Naive thymus-derived CD4-positive, alpha-beta T cell (primary cell): ENCODE measurements at places on chromosomes 11 and 22.
A peak's percentile ranks its signal among the peaks of the same experiment; 100 is the strongest.

- no peak overlapping the region for H3K4me3 ChIP-seq
- H3K36me3 ChIP-seq, result no peaks in the 10 kb centered on the region
Measured at GRCh38 chr11:15821451-15821850, 534.9 kb downstream of the SOX6 start.

- H3K4me1 ChIP-seq, result peaks cover 4% of the 10 kb centered on the region
- H3K36me3 ChIP-seq, result no peaks in the 10 kb centered on the region
- no peak overlapping the region for H3K4me3 ChIP-seq
- no peak for DNase-seq
- no peaks in the 10 kb centered on the region for H3K27me3 ChIP-seq
Measured at GRCh38 chr22:45273452-45274075, 11.2 kb upstream of the UPK3A start.

DNA sequence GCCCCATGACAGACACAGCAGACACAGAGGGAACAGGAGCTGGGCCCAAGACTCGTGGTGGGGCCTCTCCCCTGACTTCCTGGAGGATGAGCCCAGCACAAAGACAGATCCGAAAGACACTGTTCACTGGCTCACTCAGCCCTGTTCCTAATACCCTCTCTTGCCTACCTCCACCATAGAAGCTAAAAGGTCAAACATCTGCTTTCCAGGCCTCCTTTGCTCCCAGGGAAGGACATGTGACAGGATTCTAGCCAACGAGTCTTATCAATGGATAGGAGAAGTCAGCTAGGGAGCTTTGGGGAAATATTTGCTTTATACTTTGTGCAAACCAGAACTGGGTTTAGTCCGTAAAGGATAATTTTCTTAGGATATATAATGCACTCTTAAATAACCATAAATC, 8.4 kb upstream of the CLMP start:
- H3K36me3 ChIP-seq, result no peaks in the 10 kb centered on the region
- no peak overlapping the region for H3K27ac ChIP-seq
- no peak overlapping the region for H3K4me3 ChIP-seq
- H3K4me1 ChIP-seq, result no peaks in the 10 kb centered on the region

- no peaks in the 10 kb centered on the region for H3K36me3 ChIP-seq
- H3K4me3 ChIP-seq, result no peak overlapping the region
Measured at GRCh38 chr11:74546752-74547151, 45.6 kb upstream of the POLD3 start.

DNA sequence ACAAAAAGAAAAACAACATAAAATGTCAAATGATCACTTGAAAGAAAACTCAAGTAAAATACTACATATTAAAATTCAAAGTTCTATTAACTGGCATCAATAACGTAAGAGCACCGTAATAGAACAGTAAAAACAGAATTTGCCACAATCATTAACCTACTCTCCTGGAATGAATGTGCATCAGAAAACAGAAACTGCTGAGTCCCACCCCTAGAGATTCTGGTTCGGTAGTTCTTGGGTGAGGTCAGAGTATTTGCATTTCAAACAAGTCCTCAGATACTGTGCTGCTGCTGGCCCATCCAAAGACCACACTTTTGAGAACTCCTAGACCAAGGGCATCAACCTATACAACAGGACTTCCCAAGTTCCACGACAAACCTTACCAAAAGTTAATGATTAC, 23.5 kb downstream of the PITPNB start:
- DNase-seq, result no peak
- peaks cover 5% of the 10 kb centered on the region for H3K36me3 ChIP-seq
- H3K4me3 ChIP-seq, result no peak overlapping the region

- DNase-seq, result no peak
- H3K4me1 ChIP-seq, result peaks cover 18% of the 10 kb centered on the region
- peaks cover 25% of the 10 kb centered on the region for H3K36me3 ChIP-seq
- no peak overlapping the region for H3K27ac ChIP-seq
- H3K4me3 ChIP-seq, result no peak overlapping the region
- H3K27me3 ChIP-seq, result no peaks in the 10 kb centered on the region
Measured at GRCh38 chr22:36234213-36234612, 5.1 kb downstream of the APOL2 start.

DNA sequence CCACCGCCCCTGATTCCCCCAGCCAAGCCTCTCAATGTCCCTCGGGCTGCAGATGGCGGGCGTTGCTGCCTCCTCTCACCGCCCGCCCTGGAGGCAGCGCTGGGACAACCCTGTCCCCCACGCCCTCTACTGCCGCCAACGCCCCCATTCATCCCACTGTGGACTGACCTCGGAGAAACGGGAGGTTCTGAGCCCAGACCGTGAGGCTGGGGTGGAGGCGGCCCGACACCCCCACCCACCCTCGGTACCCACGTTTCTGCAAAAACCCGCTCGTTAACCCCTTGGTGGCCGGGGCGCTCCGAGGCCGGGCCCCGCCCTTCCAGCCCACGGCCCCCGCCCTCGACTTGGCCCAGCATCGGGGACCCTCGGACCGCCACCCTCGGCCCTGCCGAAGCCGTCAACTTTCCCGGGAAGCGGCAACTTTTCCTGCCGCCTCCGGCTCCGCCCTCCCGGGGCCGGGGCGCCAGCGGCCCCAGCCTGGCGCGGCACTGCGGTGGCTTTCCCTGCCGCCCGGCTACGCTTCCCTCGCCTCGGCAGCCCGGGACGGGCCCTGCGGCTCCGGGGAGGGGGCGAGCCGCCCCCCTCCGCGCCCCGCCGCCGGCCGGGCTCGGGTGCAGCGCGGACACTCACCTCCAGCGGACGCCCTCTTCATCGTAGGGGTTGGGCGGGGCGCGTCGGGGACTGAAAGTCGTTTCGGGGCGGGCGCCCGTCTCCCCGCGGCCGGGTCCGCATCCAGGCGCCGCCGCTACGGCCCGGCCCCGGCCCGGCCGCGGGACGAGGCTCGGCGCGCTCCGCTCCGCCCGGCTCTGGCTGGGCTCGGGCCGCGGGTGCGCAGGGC, 458 bp downstream of the RTN4R start:
- no peaks in the 10 kb centered on the region for H3K36me3 ChIP-seq
- H3K27me3 ChIP-seq, result no peaks in the 10 kb centered on the region
- no peak overlapping the region for H3K27ac ChIP-seq
- H3K4me3 ChIP-seq, result no peak overlapping the region

DNA sequence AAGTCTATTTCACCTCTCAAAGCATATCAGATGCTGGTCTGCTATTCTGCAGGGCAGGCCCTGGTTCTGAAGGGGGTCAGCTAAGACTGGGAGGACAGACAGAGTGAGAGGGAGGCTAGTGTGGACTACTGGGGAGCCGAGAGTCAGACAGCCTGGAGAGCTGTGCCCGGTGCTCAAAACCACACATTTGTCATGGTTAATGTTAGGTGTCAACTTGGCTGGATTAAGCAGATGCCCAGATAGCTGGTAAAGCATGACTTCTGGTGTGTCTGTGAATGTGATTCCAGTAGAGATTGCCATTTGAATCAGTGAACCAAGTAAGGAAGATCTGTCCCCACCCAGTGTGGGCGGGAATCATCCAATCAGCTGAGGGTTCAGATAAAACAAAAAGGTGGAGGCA, 102.6 kb downstream of the SNX19 start:
- H3K4me3 ChIP-seq, result no peak overlapping the region
- H3K4me1 ChIP-seq, result no peaks in the 10 kb centered on the region
- no peaks in the 10 kb centered on the region for H3K27me3 ChIP-seq
- DNase-seq, result no peak
- H3K36me3 ChIP-seq, result no peaks in the 10 kb centered on the region
- H3K27ac ChIP-seq, result no peak overlapping the region

DNA sequence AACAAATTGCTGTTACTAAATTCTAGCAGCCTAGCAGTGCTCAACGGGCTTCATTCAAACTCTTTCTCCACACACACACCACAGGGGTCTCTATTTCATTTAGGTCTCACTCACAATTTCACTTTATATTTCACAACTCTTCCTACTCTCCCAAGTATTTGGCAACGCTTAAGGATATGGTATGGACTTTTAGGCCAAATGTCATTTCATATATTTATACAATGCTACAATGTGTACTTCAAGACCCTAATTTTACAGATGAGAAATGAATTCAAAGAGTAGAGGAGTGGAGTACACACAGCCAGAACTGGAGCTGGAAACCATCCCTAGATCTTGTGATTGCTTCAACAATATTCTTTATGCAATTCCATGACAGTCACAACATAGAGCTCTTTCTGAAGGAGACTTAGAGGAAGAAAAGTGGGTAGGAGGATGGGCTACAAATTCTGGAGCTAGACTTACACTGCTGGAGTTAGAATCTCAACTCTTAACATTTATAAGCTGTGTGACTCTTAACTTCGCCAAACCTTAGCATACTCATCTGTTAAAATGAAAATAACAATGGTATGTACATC, 2.5 kb upstream of the MS4A13 start:
- no peak for DNase-seq
- no peak overlapping the region for H3K27ac ChIP-seq
- H3K4me3 ChIP-seq, result no peak overlapping the region
- H3K4me1 ChIP-seq, result no peaks in the 10 kb centered on the region
- H3K27me3 ChIP-seq, result peaks cover 3% of the 10 kb centered on the region
- no peaks in the 10 kb centered on the region for H3K36me3 ChIP-seq

DNA sequence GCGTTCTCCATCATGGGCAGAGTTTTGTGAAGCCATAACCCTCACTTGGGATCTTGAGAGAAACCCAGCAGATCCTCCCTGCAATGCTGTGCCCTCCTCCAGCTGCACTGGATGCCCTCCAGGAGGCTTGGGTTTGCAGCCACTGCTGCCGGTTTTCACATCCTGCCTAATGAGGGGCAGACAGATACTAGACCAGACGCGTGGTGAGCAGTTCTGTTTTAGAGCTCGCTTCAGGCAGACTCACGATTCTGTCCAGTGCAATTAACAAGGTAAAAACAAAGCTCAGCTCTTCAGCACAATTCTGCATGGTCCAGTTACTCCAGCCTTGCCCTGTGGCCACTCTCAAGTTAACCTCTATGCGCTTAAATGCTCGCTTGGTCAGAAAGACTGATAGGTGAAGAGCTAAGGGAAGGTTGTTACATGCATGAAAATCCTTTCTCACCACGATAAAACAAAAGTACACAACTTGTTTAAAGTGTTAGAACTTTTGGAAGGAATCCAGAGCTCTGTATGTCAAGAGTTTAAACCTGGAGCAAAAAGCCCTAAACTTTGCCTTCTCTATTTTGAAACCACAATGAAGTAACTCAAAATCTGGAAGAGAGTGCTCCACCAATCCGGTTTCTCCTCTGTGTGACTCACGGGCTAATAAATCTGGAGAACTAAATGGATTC, 292.3 kb upstream of the FAT3 start:
- H3K4me1 ChIP-seq, result no peaks in the 10 kb centered on the region
- DNase-seq, result no peak
- no peaks in the 10 kb centered on the region for H3K36me3 ChIP-seq
- no peaks in the 10 kb centered on the region for H3K27me3 ChIP-seq
- no peak overlapping the region for H3K27ac ChIP-seq

DNA sequence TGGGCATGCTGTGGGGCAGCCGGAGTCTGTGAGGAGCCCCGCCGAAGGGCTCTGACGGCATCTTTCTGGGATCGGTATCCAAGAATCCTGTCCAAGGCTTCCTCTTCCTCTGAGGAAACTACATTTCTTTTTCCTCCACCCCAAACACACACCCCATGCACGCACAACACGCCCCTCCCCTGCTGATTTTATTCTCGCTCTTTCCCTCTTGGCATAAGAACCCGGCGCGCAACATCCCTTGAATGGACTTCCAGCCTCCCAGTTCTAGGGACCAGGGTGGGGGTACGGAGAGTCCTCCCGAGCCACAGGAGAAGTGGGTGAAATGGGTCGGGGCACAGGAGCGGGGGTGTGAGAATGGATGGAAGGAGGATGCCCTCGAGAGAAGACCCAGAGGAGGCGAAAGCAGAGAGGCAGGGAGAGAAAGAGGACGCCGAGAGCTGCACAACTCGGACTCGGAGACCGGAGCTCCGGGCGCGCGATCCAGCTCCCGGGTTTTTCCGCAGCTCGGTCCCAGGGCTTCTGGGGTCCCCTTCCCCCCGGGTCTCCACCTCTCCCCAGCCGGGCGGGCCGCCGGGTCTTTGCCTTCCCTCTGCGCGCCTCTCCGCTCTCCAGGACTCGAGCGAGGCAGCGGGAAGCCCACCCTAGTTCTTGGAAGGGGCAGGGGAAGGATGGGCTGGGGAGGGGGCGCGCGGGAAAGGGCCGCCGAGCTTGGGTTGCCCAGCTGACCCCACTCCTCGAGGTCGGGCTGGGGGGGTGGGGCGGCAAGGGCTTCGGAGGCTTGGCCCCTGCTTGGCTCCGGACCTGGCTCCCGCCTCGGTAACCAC, 1.5 kb upstream of the LARGE1 start:
- no peak overlapping the region for H3K27ac ChIP-seq
- H3K27me3 ChIP-seq, result peaks cover 4% of the 10 kb centered on the region
- H3K4me3 ChIP-seq, result peak overlapping the region; percentile 61
- H3K4me1 ChIP-seq, result peaks cover 14% of the 10 kb centered on the region
- no peak for DNase-seq
